Endodermal cell (in vitro differentiated cells): ENCODE measurements at places on chromosomes 6 and 20. TPM values are rescaled to one million over a fixed set of nuclear protein-coding genes. Genes with fewer than 3 reads are reported as not detected.

Gene GSTA1
- total RNA-seq, result 1.1 TPM in 1 of 2 replicates, not detected in the other

Gene RAB32
- total RNA-seq, result 17.0 to 31.0 TPM (median 19.8 TPM) in 3 replicates

Gene SAMD3
- total RNA-seq, result 41.3 to 77.3 TPM (median 45.5 TPM) in 3 replicates

Gene TMEM217
- total RNA-seq, result 1.1 and 1.6 TPM in 2 replicates

Gene CST7
- not detected in 2 replicates for total RNA-seq

Gene PSORS1C1
- total RNA-seq, result 0.44 to 1.2 TPM in 2 of 3 replicates, not detected in the other

Gene OXT
- not detected in 2 replicates for total RNA-seq

Gene RPL10A
- total RNA-seq, result 1,652 and 1,719 TPM in 2 replicates

Gene CHRNA4
- total RNA-seq, result 0.45 and 0.46 TPM in 2 replicates

Gene CTAGE9
- total RNA-seq, result not detected in 3 replicates

Gene RBBP8NL
- 0.20 and 0.40 TPM in 2 replicates for total RNA-seq

DNA sequence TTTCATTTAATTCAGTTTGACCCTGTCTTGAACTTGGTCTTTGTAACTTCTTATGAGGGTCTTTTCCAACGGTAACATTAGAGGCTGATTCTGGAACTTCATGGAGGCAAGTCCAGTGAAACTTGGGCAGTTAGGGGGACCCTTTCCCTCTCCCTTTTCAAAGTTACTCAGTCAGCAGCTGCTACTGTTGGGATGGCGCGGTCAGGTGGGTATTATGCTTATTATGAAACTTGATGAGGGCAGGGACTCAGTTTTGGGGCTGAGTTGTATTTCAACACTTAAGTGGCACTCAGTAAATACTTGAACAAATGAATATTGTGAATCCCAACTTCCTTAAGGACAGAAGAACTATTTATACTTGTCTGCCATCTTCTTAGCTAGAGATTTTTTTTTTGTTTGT is 20.8 kb downstream of the TOP1 start:
- H3K4me1 ChIP-seq, result peaks cover 7% of the 10 kb centered on the region
- DNase-seq, result no peak
- no peak overlapping the region for H3K27ac ChIP-seq
- H3K36me3 ChIP-seq, result no peaks in the 10 kb centered on the region
- H3K4me3 ChIP-seq, result no peak overlapping the region

DNA sequence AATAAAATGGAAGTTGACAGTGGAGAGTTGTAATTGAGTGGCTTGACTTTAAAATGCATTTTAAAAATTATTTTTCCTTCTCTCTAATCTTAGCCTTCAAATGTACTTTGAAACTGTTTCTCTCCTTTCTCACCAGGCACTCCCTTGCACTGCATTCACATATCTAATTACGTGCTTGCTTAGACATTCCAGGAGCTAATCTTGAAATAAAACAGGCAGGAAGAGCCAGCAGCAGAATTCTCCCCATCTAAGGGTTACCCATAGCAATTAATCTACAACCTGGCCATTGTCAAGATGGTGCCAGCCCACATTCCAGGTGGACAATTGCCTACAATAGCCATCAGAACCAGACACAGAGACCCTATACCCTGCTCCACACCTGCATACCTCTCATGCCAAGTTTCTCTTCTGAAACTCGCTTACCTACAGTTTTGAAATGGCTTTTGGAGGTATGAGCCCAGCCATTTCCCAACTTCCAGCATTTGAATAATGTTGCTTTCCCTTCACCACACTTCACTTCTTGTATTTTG is 167.6 kb upstream of the GJE1 start:
- H3K27me3 ChIP-seq, result no peaks in the 10 kb centered on the region
- no peak for DNase-seq
- H3K4me3 ChIP-seq, result no peak overlapping the region
- H3K27ac ChIP-seq, result no peak overlapping the region

GRCh38 chr6:34319471-34319885 is 70.7 kb upstream of the SMIM29 start:
- peaks cover 5% of the 10 kb centered on the region for H3K36me3 ChIP-seq
- no peak overlapping the region for H3K27ac ChIP-seq
- no peak overlapping the region for H3K4me3 ChIP-seq
- no peak for DNase-seq
- H3K4me1 ChIP-seq, result peaks cover 2% of the 10 kb centered on the region

DNA sequence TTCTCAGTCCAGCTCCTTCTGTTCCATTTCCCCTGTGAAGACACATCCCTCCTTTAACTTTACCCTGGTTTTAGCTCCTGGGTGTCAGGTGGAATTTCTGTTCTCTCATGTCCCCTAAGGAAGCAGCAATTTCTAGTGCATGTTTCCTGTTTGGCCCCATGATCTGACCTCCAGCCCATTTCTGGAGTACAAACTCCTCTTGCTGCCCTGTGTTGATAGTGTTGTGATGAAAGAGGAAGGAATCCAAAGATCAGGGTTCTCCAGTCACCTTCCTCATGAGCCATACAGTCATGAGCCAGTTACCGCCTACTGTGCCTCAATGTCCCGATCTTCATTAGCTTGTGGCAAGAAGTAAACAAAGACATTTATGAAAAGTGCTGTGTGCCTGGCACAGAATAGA is 97.4 kb downstream of the PHACTR1 start:
- H3K27ac ChIP-seq, result no peak overlapping the region
- H3K4me3 ChIP-seq, result no peak overlapping the region
- no peak for DNase-seq
- no peaks in the 10 kb centered on the region for H3K27me3 ChIP-seq

- H3K4me3 ChIP-seq, result no peak overlapping the region
- H3K27ac ChIP-seq, result no peak overlapping the region
- DNase-seq, result peak; percentile 73
- H3K27me3 ChIP-seq, result no peaks in the 10 kb centered on the region
- H3K36me3 ChIP-seq, result no peaks in the 10 kb centered on the region
- peaks cover 17% of the 10 kb centered on the region for H3K4me1 ChIP-seq
These were observed 278.1 kb upstream of the SYNCRIP start for GRCh38 chr6:85920782-85921181.

DNA sequence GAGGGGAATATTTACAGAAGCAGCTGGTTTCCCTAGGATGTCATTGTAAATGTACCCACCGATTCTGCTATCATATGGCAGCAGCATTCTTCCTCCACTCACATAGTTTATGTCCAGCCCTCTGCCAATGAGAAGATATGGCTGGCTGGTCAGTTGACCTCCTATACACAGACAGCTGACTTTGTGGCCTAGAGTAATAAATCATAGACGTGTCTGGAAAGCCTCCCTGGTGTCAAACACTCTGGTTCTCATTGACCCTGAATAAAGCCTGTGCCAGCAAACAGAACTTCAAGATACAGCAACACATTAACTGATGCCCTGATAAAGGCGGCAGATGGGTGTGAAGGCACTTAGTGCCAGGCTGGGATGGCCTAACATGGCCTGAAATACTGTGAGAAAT is 52.6 kb downstream of the GPR63 start:
- no peaks in the 10 kb centered on the region for H3K4me1 ChIP-seq
- DNase-seq, result no peak
- no peak overlapping the region for H3K27ac ChIP-seq
- H3K27me3 ChIP-seq, result no peaks in the 10 kb centered on the region
- H3K36me3 ChIP-seq, result no peaks in the 10 kb centered on the region

- H3K36me3 ChIP-seq, result peaks cover 12% of the 10 kb centered on the region
- no peak overlapping the region for H3K4me3 ChIP-seq
- no peak overlapping the region for H3K27ac ChIP-seq
- no peak for DNase-seq
- H3K27me3 ChIP-seq, result no peaks in the 10 kb centered on the region
- H3K4me1 ChIP-seq, result no peaks in the 10 kb centered on the region
These were observed 2.5 kb upstream of the C4A start for GRCh38 chr6:31979238-31979898.

GRCh38 chr6:35146453-35146852 is 5.3 kb upstream of the TCP11 start:
- no peaks in the 10 kb centered on the region for H3K36me3 ChIP-seq
- H3K4me1 ChIP-seq, result peaks cover 4% of the 10 kb centered on the region
- H3K27ac ChIP-seq, result peak overlapping the region; percentile 87

DNA sequence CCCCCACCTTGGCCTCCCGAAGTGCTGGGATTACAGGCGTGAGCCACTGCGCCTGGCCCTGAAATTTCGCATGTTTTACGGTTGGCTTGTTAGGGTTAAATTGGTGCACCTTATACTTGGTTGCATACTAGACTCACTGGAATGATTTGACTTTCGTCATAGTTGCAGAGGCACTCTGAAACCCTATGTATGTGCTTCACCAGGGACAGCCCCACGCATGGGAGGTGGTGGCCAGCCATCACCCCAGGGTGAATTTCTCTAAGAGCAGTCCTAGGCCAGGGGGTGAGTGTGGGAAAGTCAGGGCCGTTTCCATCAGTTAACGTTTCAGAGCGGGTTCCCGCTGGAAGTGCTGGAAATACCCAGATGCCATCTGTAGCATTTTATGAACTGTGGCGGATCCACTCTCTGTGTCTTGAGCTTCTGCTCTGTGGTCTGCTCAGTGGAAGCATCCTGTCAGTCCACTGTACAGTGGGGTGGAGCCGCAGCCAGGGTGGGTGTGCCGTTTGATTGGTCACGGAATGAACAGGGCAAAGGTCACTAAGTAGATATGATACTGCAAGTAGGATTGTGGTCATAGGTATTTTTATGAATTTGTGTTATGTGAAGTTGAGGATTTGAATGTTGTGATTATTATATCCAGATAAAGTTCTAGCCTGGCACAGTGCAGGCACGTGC is 13.2 kb downstream of the DNAJC5 start:
- H3K4me1 ChIP-seq, result no peaks in the 10 kb centered on the region
- DNase-seq, result no peak
- no peak overlapping the region for H3K27ac ChIP-seq
- no peaks in the 10 kb centered on the region for H3K27me3 ChIP-seq

GRCh38 chr20:18166241-18166881 is 28.7 kb downstream of the KAT14 start:
- no peak overlapping the region for H3K27ac ChIP-seq
- H3K4me1 ChIP-seq, result no peaks in the 10 kb centered on the region
- peaks cover 48% of the 10 kb centered on the region for H3K36me3 ChIP-seq
- DNase-seq, result no peak
- H3K4me3 ChIP-seq, result no peak overlapping the region

DNA sequence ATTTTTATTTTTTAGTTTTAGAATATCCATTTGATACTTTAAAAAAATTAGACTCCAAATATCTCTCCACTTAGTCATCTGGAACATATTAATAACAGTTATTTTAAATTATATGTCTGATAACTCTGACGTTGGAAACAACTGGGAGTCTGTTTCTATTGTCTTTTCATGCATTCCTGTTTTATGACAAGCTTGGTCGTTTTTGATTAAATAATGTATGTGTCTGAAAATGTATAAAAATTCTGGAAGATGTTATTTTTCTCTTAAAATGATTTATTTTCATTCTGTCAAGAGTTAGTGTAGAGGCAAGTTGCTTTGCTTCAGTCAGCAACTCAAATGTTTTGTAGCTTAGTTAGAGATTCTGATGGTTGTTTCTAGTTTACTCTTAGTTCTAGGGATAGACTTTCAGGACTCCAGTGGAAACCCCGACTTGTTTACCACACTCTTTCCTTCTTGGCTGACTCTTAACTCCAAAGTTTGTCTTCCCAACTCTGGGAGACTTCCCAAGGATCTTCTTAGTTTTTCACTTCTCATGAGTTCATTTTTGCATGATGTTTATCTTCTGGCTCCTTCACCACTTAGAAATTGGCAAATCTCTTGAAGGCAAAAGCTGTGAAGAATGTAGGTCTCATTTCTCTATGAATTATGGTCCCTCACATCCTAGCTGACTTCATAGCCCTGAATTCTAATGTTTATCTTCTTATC is 190.9 kb downstream of the LAMA2 start:
- H3K27ac ChIP-seq, result no peak overlapping the region
- H3K4me3 ChIP-seq, result no peak overlapping the region
- H3K27me3 ChIP-seq, result no peaks in the 10 kb centered on the region
- DNase-seq, result no peak
- H3K36me3 ChIP-seq, result no peaks in the 10 kb centered on the region

GRCh38 chr6:11766043-11766442 is 12.6 kb downstream of the ADTRP start:
- H3K4me3 ChIP-seq, result no peak overlapping the region
- H3K36me3 ChIP-seq, result no peaks in the 10 kb centered on the region
- no peak for DNase-seq
- H3K4me1 ChIP-seq, result peaks cover 22% of the 10 kb centered on the region
- no peak overlapping the region for H3K27ac ChIP-seq

GRCh38 chr6:99369533-99369932 is 20.1 kb upstream of the FAXC start:
- H3K27ac ChIP-seq, result no peak overlapping the region
- H3K4me1 ChIP-seq, result no peaks in the 10 kb centered on the region
- no peak overlapping the region for H3K4me3 ChIP-seq
- no peaks in the 10 kb centered on the region for H3K27me3 ChIP-seq

DNA sequence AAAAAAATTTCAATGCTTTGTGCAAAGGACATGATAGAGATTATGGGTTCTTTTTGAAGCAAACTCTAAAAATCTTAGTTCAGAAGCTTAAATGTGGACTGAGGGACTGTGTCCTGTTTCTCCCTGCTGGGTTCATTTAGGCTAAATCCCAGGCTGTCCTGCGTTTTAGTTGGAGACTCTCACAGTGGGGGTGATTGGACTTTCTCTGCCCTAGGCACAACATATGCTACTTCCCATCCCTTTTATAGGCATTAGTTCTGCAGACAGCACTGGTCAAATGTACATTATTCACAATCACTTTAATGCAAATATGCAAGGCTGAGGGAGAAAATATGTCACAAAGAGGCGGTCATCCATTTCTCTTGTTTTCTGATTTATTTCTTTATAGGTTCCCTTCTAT is 71.3 kb downstream of the TFAP2B start:
- H3K4me3 ChIP-seq, result no peak overlapping the region
- no peaks in the 10 kb centered on the region for H3K4me1 ChIP-seq
- H3K36me3 ChIP-seq, result no peaks in the 10 kb centered on the region
- H3K27me3 ChIP-seq, result no peaks in the 10 kb centered on the region
- DNase-seq, result no peak

GRCh38 chr20:14069796-14070195 is 74.5 kb downstream of the MACROD2 start:
- no peaks in the 10 kb centered on the region for H3K4me1 ChIP-seq
- H3K36me3 ChIP-seq, result no peaks in the 10 kb centered on the region
- no peaks in the 10 kb centered on the region for H3K27me3 ChIP-seq
- no peak overlapping the region for H3K27ac ChIP-seq
- DNase-seq, result no peak

DNA sequence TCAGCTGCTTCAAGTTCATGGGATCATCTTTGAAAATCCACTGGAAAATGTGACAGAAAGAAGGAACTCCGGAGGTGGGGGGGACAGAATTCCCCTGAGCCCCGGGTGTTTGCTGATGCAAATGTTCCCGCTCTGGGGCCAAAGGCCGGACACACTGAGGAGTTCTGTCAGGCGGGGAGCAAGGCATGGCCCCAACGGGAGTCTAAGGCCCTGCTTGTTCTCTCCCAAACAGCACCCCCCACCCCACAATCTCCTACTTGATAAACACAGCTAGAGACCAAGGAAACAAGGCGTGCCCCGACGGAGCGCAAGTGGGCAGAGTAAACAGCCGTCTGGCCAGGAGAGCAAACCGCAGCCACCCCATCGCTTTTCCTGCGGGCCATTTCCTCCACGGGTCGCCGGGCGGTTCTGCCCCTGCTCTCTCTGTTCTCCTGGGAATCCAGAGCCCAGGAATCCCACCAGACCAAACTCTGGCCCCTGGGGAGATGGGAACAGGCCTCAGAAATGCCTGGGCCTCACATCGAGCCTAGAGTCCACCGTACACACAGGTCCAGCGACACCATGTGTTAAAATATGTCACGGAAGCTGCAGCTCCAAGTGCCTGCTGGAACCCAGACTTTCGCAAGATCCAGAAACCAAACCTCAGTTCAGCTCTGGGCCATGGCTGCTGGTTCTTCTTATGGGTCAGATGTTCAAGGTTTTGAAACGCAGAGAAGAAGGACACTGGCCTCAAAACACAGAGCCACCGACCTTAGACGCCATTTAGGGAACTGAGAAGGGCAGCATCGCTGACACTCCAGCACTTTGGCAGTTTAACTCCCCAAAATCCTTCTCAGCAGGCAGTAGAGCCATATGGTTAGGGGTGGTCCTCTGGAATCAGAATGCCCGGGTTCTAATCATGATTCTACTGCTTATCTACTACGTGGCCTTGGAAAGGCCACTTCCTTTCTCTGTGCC is 104.2 kb downstream of the PREX1 start:
- peak overlapping the region; percentile 18 for H3K27ac ChIP-seq
- H3K36me3 ChIP-seq, result peaks cover 63% of the 10 kb centered on the region
- H3K4me3 ChIP-seq, result no peak overlapping the region
